ENCODE measurements at places on chromosomes 6 and 20.

DNA sequence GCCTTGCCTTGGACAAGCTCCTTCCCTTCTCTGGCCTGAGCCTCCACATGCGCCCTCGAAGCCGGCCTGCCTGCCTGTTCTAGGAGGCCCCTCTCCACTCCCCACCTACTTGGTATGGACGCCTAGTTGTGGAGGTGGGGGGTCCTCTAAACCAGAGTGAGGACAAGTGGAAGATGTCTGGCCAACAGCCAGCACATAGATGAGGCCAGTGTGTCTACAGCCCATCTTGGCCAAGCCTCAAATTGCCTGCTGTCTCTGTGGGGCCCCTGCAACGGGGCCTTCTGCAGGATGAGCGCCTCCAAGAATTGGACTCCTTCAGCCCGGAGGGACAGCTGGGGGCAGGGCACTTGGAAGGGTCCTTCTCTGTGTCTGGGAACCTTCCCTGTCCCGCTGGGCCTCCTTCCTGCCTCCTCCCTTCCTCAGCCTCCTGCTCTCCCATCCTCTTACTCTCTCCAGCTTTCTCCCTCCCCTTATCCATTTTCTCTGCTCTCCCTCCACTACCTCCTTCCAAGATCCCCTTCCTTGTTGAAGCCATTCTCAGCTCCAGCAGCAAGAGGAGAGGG, 1.6 kb downstream of the MDFI start:
- DNase-seq: no peak

DNA sequence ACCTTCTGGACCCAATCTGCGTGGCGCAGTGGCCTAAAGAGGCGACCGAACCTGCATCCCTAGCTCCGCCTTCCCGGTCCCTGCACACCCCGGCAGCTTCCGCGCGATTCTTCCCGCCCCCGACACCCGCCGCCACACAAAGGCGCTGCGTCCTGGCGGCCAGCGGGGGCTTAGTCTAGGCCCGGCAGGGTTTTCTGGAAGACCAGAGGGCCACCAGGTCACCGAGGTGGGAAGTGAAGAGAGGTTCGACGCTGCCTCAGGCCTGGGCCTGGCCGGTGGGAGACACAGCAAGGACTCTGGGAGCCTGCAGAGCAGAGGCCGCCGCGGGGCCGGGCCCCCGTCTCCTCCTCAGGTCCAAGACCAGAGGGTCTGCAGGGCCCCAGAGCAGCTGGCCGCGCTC, 154.9 kb downstream of the OR2B2 start:
- DNase-seq: no peak

- no peak for DNase-seq
Observed at GRCh38 chr6:90368601-90369000, 72.0 kb upstream of the BACH2 start.

- DNase-seq: peak; percentile 68
Observed at GRCh38 chr6:166952567-166953486, 3.5 kb downstream of the RNASET2 start.

GRCh38 chr20:1844325-1845162, 50.7 kb upstream of the SIRPA start:
- peak; percentile 5 for DNase-seq

DNA sequence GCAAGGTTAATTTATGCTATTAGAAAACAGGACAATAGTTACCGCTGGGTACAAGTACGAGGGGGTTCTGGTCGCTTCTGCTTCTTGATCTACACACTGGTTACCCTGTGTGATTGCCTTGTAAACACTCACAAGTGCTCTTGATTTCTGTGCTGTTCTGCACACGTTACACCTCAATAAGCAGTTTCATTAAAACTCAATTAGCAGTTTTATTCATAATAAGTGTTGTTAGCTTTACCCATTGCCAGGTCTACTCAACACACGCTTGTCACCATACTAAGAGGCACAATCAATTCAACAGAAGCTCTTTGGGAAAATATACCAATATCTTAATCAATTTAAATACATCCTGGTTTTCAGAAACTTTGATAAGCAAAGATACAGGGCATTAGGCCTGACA, 20.4 kb downstream of the BMP7 start:
- no peak for DNase-seq

DNA sequence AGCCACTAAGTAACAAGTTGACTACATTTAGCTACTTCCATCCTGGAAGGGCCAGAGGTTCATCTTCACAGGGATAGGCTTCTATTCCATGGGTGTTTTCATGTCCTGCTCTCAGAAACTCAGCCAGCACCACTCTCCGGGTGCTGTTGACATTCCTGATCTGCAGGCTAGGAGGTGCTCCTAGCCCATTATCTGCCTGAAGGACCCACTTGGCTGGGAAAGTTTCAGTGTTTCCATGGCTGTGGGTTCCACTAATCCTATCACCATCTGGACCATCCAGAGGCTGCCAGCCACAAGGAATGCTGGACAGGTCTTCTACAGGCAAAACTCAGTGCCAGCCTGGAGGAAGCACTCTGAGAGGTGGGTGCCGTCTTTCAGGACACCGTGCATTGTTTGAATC, 45.2 kb downstream of the HLA-G start:
- no peak for DNase-seq

- no peak for DNase-seq
Observed at GRCh38 chr20:19808498-19808897, 50.4 kb downstream of the RIN2 start.

DNA sequence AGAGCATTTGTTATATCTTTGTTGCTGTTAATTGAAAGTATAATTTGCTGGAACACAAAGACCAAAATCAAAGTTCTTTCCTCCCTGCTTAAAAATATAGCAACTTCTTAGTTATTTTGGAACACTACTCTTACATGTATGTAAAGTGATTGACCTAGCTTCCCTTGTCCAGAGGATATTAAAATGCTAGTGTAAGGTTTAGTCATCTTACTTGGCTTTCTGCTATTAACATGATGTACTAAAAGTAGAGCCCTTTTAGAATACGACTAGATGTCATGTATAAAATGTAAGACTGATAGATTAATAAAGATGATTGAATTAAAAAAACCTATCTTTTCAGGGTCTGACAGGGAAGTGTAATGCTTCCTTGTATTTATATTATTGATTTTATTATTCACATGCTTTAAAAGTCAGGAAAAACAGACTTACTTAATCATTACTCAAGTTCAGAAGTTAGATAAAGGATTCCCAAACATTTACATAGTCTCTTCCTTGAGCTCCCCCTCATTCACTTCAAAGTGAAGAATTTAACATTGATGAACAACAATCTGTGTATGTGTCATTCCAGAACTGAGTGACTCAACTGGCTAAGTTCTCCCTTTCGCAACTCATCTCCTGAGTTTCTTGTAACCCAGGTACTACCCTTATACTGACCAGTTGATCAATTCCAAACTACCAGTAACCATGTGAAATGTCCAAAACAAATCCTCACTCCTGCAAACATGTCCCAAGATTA, 50.9 kb downstream of the BTBD9 start:
- no peak for DNase-seq

DNA sequence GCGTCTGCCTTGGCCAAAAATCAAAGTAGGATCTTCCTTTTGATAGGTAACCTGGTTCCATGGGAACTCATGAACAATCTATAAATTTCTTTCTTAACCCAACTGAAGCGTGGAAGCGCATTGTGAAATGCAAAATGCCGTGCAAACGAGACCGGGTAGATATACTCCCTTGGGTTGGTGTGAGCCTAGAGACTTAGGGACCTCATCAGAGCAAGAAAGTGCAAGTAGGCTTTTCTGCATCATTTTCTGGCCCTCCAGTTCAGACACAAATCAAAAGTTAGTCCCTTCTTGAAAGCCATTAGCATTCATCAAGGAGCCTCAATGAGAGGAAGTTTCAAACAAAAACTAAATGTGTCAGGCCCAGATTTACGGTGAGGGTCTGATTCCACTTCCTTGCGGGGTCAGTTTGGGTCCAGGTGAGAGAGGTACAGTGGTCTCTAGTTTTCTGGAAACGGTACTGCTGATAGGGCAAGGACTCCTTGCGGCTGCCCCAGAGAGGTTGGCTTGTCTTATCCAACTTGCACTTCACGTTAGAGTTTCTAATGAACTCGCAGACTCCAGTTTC, 5.3 kb upstream of the ZNF184 start:
- no peak for DNase-seq

DNA sequence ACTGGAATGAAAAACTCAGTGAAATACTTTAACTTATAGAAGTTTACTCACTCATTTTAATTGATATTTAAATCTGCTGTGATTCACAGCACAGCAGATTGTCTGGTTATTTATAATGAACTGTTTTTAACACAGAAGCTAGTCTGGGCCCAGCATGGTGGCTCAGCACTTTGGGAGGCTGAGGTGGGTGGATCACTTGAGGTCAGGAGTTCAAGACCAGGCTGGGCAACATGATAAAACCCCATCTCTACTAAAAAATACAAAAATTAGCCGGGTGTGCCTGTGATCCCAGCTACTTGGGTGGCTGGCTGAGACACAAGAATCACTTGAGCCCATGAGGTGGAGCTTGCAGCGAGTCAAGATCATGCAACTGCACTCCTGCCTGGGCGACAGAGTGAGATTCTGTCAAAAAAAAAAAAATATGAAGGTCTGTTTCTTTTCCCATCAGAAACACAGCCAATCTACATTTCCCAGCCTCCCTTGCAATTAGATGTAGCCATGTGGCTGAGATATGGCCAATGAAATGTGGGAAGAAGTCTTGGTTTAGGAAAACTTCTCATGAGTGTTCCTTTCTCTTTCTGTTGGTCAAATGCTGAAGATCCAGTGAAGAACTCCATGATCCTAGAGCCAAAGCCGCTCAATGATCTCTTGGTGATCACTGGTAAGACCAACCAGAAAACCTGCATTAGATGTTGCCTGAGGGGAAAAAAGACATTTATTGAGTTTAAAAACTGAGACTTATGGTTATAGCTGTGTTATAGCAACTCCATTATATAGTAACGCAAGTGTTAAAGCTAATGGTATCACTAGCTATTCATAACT, 31.3 kb upstream of the BTN3A2 start:
- no peak for DNase-seq

DNA sequence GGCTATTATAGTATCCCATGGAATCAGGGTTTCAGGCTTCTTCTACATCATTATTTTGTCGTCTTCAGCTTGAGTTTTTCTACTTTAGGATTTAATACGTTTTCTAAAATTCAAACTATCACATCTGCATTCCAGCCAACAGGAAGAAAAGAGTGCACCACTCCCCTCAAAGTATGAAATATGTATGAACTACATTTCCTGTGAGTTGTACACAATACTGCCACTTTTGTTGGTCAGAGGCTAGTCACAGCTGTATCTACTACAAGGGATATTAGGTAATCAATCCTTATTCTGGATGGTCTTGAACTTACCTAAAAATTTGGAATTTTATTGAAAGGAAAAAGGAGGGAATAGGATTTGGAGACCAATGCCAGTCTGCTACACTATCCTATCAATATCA, 235.6 kb upstream of the TBX18 start:
- DNase-seq: no peak

GRCh38 chr6:27830212-27830599, 82.0 kb downstream of the OR2B2 start:
- no peak for DNase-seq
